ELR (cell line): ENCODE measurements at places on chromosomes 7 and 10.

DNA sequence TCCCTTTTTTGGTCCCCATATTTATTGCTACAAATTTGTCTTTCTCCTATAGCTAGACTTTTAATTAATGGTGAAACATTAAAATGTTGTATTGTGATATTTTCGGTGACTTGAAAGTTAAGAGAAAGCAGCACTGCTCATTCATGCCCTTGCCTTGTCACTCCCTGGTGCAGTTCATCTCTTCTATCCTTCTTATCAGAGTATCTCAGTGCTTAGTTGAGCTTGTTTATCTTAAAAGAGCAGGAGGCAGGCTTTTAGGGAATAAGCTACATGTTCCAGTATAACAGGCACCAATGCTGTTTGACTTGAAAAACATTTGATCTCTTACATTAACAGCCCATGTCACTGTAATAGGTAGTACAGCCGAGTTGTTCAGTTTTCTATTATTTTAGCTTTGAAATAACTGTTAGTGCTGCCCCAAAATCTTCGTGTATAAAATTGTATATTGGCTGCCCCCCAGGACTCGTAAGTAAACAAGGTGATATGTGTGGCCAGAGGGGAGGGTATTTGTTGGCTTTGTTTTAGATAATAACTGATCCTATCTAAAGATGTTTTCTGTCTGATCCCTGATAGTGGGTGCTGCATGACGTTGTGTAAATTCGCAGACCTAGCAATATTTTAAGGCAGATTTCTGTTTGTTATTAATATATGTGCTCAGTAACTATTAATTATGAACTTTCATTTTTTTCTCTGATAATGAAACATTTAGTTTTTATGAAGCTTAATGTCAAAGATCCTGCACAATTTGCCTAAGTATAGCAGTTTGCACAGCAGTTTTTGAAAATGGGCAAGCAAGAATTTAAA is 96.5 kb downstream of the BTRC start:
- no peak for DNase-seq

GRCh38 chr7:156178857-156179256 is 366.6 kb upstream of the SHH start:
- DNase-seq, result no peak

DNA sequence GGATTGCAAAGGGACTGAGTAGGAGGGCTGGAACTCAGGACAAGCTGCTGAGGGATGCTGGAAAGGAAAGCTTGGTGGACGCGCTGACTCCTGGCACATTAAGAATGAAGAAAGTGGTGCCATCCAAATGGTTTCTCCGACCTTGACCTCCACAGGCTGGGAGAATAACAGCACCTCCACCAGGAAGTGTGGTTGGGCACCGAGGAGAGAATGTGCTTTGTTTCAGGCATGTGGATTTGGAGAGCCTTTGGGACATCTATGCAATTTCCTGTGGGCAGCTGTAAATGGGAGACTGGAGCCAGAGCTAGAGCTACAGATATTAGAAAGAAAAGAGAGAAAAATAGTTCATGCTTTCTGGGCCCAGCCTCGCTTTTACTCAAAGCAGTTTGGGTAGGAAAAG is 29.8 kb upstream of the HABP2 start:
- no peak for DNase-seq

GRCh38 chr7:33932832-33933468 is 27.6 kb downstream of the BMPER start:
- peak; percentile 91 for DNase-seq

DNA sequence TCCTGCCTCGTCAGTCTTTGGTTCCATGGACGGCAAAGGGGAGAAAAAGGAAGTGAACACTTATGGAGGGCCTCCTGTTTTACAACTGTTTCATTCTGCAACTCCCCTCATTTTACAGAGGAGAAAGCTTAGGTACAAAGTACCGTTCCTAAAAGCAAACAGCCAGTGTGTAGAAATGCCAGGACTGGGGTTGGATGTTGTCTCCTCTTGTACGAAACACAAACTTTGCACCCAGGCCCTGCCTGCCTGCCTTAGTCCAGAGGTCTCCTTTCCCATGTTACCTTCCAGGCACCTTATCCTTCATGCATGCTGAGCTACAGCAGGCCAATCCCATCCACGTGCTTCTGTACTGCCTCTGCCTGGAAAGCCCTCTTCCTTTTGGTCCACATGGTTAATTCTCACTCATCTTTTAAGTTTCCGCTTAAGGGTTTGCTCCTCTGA is 86.0 kb downstream of the ICA1 start:
- no peak for DNase-seq

DNA sequence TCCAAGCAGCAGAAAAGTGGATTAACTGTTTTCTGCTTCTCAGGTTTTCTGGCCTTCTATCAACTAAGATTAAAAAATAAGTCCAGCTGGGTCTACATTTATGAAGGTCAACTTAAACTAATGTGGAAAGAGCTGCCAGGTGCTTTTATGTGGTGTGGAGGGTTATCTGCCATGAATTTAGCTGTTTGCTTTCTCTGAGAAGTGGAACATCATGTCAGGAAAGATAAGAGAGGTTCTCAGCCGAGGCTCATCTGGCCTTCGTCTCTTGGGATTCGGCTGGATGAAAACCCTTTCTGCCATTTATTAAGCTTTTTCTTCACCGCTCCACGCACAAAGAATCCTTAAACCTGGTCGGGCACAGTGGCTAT is 5.5 kb downstream of the PTPRN2 start:
- no peak for DNase-seq

DNA sequence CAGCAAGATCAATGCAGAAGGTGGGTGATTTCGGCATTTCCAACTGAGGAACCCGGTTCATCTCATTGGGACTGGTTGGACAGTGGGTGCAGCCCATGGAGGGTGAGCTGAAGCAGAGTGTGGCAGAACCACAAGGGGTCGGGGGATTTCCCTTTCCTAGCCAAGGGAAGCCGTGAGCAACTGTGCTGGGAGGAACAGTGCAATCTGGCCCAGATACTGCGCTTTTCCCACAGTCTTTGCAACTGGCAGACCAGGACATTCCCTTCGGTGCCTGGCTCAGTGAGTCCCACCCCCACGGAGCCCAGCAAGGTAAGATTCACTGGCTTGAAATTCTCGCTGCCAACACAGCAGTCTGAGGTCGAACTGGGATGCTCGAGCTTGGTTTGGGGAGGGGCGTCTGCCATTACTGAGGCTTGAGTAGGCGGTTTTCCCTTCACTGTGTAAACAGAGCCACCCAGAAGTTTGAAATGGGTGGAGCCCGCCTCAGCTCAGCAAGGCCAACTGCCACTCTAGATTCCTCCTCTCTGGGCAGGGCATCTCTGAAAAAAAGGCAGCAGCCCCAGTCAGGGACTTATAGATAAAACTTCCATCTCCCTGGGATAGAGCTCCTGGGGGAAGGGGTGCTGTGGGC is 58.6 kb upstream of the SLC26A5 start:
- DNase-seq, result no peak

DNA sequence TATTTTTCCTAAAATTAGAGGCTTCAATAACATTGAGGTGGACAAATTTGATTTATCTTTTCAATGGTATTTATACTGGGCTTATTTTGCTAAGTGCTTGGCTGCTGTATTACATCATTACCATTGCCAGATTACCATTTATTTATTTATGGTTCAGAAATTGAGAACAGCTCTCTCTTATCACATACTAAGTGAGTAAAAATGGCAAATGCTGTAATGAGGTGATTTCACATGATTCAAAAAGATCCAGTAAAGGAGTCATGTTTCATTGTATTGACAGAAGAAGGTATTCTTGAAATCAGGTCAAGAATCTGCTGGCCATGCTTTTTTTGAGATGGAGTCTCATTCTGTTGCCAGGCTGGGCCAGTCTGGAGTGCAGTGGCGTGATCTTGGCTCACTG is 322.6 kb downstream of the KIF20B start:
- no peak for DNase-seq

GRCh38 chr10:65769828-65770227 is 1156.0 kb upstream of the LRRTM3 start:
- DNase-seq, result no peak

GRCh38 chr10:97701438-97702069 is 12.0 kb upstream of the MARVELD1 start:
- DNase-seq, result peak; percentile 80

- DNase-seq, result peak; percentile 48
Observed at GRCh38 chr10:44334621-44335184, 50.2 kb downstream of the CXCL12 start.

DNA sequence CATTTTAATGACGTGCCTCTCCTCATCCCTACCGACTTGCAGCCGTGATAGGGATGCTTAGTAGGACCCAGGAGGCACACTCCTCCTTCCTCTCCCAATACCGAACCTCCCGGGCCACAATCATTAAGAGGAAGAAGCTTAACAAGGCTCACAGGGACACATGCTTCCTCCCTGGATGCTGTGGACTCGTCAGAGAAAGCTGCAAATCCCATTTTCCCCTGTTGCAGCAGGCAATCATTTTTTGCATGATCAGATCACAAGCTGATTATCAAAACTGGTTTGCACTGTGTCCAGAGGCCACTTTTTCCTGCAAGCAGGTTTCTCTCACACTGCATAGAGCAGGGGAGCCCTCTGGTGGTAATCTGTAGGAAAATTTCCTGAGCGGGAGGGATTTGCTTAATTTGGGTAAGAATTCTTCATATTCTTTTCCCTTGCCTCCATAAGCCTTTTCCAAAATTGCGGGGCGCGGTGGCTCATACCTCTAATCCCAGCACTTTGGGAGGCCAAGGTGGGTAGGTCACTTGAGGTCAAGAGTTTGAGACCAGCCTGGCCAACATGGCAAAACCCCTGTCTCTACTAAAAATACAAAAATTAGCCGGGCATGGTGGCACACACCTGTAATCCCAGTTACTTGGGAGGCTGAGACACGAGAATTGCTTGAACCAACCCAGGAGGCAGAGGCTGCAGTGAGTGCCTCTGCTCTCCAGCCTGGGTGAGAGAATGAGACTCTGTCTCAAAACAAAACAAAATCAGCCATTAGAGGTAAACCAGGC is 16.1 kb upstream of the LAMB4 start:
- DNase-seq, result peak; percentile 80

GRCh38 chr10:101939729-101940128 is 96.1 kb upstream of the KCNIP2 start:
- no peak for DNase-seq

GRCh38 chr7:53151496-53151895 is 116.1 kb downstream of the POM121L12 start:
- DNase-seq, result no peak
